ENCODE measurements at places on chromosomes 4 and X. TPM values are rescaled to one million over a fixed set of nuclear protein-coding genes. Genes with fewer than 3 reads are reported as not detected.

DNA sequence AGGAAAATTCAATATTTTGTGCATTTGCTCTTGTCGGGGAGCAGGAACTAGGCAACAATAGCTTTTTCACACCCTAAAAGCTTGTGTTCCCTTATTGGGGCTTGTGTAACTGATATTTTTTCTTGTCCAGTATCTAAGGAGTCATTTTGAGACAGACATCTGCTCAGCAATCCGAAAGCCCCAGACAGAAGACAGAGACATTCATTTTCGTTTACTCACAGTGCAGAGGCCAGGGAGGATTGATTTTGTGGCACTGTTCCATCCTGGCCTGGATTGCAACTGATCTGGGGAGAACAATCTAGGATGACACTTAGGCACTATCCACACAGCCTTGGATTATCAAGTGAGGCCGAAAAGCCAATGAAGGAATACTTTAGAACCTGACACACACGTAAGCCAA is 27.4 kb upstream of the PLAC1 start:
- DNase-seq, result peak; percentile 53

GRCh38 chrX:125005863-125006262 is 313.8 kb upstream of the TEX13C start:
- no peak for DNase-seq

Gene CSN2
- not detected for total RNA-seq

Gene USP17L19
- total RNA-seq, result not detected

Measured in RPMI7951 (cell line).